ENCODE measurements at places on chromosomes 5 and 9. TPM values are rescaled to one million over a fixed set of nuclear protein-coding genes. Genes with fewer than 3 reads are reported as not detected.

The BOD1 gene
- 62.2 TPM for total RNA-seq

- H3K4me3 ChIP-seq, result no peak overlapping the region
- no peaks in the 10 kb centered on the region for H3K36me3 ChIP-seq
- H3K27ac ChIP-seq, result no peak overlapping the region
- no peak for DNase-seq
- no peaks in the 10 kb centered on the region for H3K4me1 ChIP-seq
Observed at GRCh38 chr9:102855641-102856040, 139.5 kb upstream of the CYLC2 start.

DNA sequence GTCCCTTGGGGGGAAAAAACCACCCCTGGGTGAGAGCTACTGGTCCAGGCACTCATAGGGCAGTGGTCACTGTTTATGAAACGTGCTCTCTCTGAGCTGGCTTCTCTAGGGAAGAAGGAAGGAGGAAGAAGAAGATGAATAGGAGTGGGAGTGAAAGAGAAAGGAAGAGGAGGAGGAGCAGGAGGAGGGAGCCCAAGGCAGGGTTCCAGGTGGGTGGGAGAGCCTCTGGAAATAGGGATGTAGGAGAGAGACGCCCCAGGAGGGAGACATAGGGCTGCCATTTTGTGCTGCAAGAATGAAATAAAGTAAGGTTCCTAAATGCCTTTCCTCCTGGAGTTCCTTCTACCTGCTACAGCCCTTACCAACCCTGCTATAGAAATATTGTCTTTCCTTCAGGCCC is 65.7 kb downstream of the PCDH1 start:
- no peaks in the 10 kb centered on the region for H3K27me3 ChIP-seq
- no peaks in the 10 kb centered on the region for H3K36me3 ChIP-seq
- peaks cover 3% of the 10 kb centered on the region for H3K4me1 ChIP-seq
- H3K27ac ChIP-seq, result no peak overlapping the region

- H3K4me1 ChIP-seq, result peaks cover 19% of the 10 kb centered on the region
- H3K27me3 ChIP-seq, result no peaks in the 10 kb centered on the region
- H3K36me3 ChIP-seq, result peaks cover 22% of the 10 kb centered on the region
- no peak overlapping the region for H3K27ac ChIP-seq
- no peak overlapping the region for H3K4me3 ChIP-seq
Observed at GRCh38 chr5:138898742-138899141, 23.6 kb upstream of the LRRTM2 start.

- H3K36me3 ChIP-seq, result no peaks in the 10 kb centered on the region
- no peak overlapping the region for H3K4me3 ChIP-seq
- peaks cover 16% of the 10 kb centered on the region for H3K27me3 ChIP-seq
- H3K4me1 ChIP-seq, result no peaks in the 10 kb centered on the region
- no peak for DNase-seq
Observed at GRCh38 chr5:180673371-180674089, 24.1 kb upstream of the FLT4 start.

DNA sequence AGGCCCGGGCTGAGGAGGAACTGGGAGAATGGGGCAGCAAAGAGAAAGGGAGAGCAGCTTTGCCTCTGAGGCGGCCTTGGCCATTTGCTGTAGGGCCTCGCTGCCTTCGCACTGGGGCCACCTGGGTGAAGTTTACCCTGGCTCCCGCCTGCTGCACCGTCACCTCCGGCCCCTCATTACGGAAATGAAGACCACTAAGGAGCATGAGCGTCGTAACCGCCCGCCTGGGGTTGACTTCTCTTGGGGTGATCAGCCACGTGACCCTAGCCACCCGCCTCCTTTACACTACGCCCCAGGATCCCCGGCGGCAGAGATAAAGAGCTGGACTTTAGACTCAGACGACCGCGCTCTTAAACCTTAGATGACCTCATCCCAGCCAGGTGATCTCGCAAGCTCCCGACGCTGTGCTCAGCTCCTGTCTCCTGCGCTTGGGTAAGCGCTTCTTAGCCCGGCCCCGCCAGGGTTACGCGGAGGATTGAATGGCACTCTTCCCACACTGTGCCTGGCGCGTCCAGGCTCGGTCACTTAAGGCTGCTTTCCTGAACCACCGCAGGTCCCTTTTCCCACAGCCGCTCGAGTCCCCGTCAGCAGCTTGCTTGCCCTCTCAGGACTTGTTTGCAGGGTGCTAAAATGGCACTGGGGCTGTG is 107.9 kb upstream of the LARP1 start:
- no peaks in the 10 kb centered on the region for H3K36me3 ChIP-seq
- no peak overlapping the region for H3K27ac ChIP-seq
- H3K27me3 ChIP-seq, result peaks cover 1% of the 10 kb centered on the region

The SPINK7 gene
- not detected for total RNA-seq

The SLIT3 gene
- not detected for total RNA-seq

DNA sequence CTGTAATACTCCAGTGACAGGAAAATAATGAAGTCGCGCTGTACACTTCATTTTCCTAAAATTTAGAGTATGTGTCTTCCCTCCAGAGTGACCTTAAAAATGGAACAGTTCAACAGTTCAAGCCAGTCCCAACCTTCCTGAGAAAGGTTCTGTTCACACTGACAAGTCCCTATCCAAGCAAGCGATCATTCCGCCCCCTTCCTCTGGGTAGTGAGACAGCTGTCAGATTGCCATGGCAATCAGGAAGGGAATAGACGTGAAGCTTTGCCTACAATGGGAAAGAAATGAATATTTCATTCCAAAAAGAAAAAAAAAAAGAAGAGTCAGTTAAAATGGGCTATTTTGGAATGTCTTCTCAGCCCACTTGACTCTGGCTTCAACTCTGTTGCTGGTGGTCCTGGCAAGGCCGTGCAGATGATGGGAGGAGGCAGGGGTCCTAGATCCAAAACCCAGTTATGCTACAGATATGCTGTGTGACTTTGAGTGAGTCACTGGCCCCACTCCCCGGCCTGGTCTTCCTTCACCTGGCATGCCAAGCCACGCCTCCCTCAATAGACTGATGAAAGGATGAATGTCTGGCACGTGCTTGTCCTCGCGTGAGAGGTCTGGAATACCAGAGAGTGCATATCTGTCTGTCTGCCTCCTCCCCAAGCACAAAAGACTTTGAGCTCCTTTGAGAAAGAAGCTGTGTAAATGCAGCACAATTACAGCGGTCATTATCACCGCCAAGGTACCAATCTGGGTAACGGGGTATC is 165.8 kb upstream of the WWC1 start:
- H3K27me3 ChIP-seq, result peaks cover 79% of the 10 kb centered on the region
- DNase-seq, result peak; percentile 5
- no peaks in the 10 kb centered on the region for H3K4me1 ChIP-seq
- no peak overlapping the region for H3K27ac ChIP-seq

DNA sequence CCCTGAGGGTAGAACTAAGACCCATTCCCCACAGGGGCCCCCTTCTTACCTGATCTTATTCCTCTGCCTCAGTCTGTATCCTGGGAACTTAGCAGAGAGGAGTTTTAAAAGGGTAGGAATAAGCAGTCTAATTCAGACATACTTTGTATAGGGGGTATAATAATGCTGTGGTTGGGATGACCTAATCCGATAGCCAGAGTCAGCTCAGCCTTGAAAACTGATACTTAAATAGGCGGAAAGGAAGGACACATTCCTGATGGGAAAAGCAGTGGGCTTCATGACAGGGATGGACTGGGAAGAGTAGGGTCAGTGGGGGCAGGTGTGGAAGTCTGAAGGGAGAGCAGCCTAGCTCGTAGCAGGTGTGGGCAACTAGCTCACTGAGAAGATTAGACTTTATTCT is 52.2 kb upstream of the TESK1 start:
- no peak overlapping the region for H3K4me3 ChIP-seq
- no peaks in the 10 kb centered on the region for H3K36me3 ChIP-seq
- H3K27me3 ChIP-seq, result no peaks in the 10 kb centered on the region
- no peaks in the 10 kb centered on the region for H3K4me1 ChIP-seq
- H3K27ac ChIP-seq, result no peak overlapping the region

GRCh38 chr9:130222833-130223232 is 42.7 kb upstream of the HMCN2 start:
- no peaks in the 10 kb centered on the region for H3K4me1 ChIP-seq
- no peaks in the 10 kb centered on the region for H3K36me3 ChIP-seq
- H3K4me3 ChIP-seq, result no peak overlapping the region
- H3K27me3 ChIP-seq, result no peaks in the 10 kb centered on the region
- no peak for DNase-seq

GRCh38 chr5:137015540-137016116 is 483.5 kb downstream of the SPOCK1 start:
- H3K4me1 ChIP-seq, result no peaks in the 10 kb centered on the region
- no peak for DNase-seq
- no peaks in the 10 kb centered on the region for H3K27me3 ChIP-seq
- H3K36me3 ChIP-seq, result no peaks in the 10 kb centered on the region
- H3K27ac ChIP-seq, result no peak overlapping the region

The CDO1 gene
- total RNA-seq, result not detected

The QRFP gene
- total RNA-seq, result not detected

DNA sequence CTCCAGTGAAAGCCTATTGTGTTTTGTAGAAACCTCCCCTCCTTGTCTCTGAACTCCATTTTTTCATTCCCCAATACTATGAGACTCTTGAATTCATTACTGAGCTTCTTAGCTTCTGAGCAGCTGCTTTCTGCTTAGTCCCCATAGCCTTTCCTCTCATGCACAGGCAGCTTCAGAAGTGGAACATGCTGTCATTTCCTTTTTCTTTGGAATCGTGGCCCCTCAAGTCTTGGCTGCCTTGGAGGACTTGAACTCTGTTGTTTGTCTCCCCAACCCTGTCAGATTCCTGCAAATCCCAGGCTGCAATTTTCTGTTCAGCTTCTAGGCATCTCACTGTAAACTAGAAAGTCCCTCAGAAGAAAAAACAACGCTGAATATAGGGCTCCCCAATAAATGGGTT is 268.5 kb downstream of the ARRDC3 start:
- H3K27me3 ChIP-seq, result no peaks in the 10 kb centered on the region
- no peak overlapping the region for H3K27ac ChIP-seq
- 0 out of 2 replicates have a peak, but pooled peaks cover 8% of the 10 kb centered on the region for H3K4me1 ChIP-seq
- no peak for DNase-seq
- H3K4me3 ChIP-seq, result no peak overlapping the region
- no peaks in the 10 kb centered on the region for H3K36me3 ChIP-seq

- H3K4me1 ChIP-seq, result no peaks in the 10 kb centered on the region
- no peaks in the 10 kb centered on the region for H3K27me3 ChIP-seq
- no peaks in the 10 kb centered on the region for H3K36me3 ChIP-seq
- H3K4me3 ChIP-seq, result no peak overlapping the region
- no peak for DNase-seq
Observed at GRCh38 chr9:83379045-83379444, 159.2 kb downstream of the FRMD3 start.

The FOXD4L6 gene
- total RNA-seq, result 0.20 TPM

The FBXO4 gene
- total RNA-seq, result 27.8 TPM

DNA sequence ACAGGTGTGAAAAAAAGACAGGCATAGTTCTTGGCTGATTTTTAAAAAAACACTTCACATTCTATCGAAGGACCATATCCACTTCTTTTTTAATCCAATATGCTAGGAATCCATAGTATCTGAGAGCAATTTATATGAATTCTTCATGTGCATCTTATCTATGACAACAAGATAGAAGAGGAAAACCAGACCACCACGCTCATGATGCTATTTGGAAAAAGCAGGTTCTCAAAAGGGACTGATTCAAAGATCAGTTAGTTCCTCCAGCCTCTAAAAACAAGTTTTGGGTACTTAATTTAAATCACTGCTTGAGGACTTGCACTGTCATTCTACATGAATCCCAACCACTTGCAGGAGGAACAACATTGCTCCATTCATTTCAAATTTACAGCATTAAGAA is 6.3 kb downstream of the MEF2C start:
- H3K4me3 ChIP-seq, result no peak overlapping the region
- H3K36me3 ChIP-seq, result no peaks in the 10 kb centered on the region
- no peaks in the 10 kb centered on the region for H3K27me3 ChIP-seq
- peaks cover 6% of the 10 kb centered on the region for H3K4me1 ChIP-seq

The PPP1R26 gene
- total RNA-seq, result 41.2 TPM

The ITK gene
- not detected for total RNA-seq

- peak; percentile 98 for DNase-seq
- peaks cover 23% of the 10 kb centered on the region for H3K36me3 ChIP-seq
- peak within 1 kb of the TSS; percentile 93 for H3K4me3 ChIP-seq
- H3K4me1 ChIP-seq, result peaks cover 43% of the 10 kb centered on the region
- H3K27me3 ChIP-seq, result no peaks in the 10 kb centered on the region
- peak within 1 kb of the TSS; percentile 95 for H3K27ac ChIP-seq
Observed at GRCh38 chr5:32174011-32174870, at the start of gene GOLPH3. Gene GOLPH3 (minus strand): TSS chr5:32174319. CDS start chr5:32174034, 285 bp downstream.

The GABRA1 gene
- total RNA-seq, result not detected

DNA sequence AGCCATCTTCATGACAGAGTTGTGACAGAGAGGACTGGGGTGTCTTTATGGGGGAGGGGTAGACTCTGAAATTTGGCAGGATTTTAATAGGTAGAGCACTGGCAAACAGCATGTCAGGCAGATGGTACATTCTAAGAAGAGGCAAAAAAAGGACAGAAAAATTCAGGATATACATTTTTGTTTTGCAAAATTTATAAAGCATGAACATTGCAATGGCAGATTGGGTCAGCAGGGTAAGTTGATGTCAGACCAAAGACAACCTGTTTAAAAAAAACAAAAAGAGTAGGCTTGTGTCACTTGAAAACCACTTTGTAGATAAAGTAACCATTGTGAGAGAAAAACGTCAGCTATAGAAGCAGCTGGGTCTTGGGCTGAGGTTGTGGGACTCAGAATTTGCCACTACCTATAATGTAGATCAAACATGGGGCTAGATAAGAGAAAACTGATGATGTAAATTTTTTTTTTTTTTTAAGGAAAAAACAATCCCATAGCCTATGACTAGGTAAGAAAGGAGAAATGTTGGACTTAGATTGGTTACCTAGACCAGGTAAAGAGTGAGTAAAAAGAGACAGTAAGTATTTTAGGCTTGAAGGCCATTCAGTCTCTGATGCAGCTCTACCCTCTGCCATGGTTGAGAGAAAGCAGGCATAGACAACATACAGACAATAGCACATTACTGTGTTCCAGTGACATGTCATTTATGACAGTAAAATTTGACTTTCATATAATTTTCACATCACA is 8.3 kb downstream of the CAMK4 start:
- DNase-seq, result no peak
- 0 out of 2 replicates have a peak, but pooled peaks cover 6% of the 10 kb centered on the region for H3K27me3 ChIP-seq
- no peaks in the 10 kb centered on the region for H3K4me1 ChIP-seq
- no peak overlapping the region for H3K4me3 ChIP-seq
- H3K27ac ChIP-seq, result no peak overlapping the region

The FCN1 gene
- not detected for total RNA-seq

DNA sequence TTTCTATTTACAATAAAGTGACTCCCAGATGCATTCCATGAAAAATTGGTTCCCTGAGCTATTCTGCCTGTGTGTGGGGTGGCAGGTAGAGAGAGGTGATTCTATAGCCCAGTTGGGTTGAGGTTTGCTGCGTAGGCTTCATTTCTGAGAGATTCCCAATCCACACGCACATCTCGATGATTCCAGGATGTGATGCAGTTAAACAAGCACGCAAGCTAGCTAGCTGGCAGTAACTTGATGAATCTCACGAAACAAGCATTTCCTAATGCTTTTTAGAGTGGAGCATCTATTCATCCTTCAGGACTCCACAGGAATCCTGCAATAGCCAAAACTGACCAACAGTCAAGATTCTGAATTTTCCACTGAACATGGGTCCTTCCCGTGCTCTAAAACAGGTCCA is 43.8 kb upstream of the CER1 start:
- DNase-seq, result no peak
- H3K27ac ChIP-seq, result no peak overlapping the region
- no peak overlapping the region for H3K4me3 ChIP-seq
- H3K27me3 ChIP-seq, result no peaks in the 10 kb centered on the region
- no peaks in the 10 kb centered on the region for H3K36me3 ChIP-seq

- no peaks in the 10 kb centered on the region for H3K27me3 ChIP-seq
- H3K4me3 ChIP-seq, result no peak overlapping the region
- no peak overlapping the region for H3K27ac ChIP-seq
- peaks cover 27% of the 10 kb centered on the region for H3K36me3 ChIP-seq
Observed at GRCh38 chr5:72223371-72223770, 96.7 kb downstream of the MRPS27 start.

The SLC25A2 gene
- total RNA-seq, result 0.33 TPM

Data from PC-9 (cell line).